ENCODE measurements at places on chromosomes 12 and 14.
A peak's percentile ranks its signal among the peaks of the same experiment; 100 is the strongest.

DNA sequence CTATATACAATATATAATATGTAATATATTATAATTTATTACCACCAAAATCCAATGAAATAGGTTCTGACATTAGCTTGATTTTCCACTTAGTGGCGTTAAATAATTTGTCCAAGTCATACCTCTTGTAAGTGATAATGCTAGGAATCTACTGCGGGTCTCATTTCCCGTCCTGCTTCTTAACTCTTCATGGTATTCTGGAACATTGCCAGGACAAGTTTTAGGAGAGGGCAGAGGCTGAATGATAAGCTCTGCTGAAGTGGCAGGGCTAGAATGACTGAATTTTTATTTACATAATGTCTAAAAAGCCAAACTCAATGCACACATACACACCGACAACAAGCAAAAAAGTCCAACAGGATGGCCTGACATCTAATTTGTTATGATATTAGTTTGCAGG is 70.4 kb upstream of the PTPRQ start:
- DNase-seq: peak; percentile 81

DNA sequence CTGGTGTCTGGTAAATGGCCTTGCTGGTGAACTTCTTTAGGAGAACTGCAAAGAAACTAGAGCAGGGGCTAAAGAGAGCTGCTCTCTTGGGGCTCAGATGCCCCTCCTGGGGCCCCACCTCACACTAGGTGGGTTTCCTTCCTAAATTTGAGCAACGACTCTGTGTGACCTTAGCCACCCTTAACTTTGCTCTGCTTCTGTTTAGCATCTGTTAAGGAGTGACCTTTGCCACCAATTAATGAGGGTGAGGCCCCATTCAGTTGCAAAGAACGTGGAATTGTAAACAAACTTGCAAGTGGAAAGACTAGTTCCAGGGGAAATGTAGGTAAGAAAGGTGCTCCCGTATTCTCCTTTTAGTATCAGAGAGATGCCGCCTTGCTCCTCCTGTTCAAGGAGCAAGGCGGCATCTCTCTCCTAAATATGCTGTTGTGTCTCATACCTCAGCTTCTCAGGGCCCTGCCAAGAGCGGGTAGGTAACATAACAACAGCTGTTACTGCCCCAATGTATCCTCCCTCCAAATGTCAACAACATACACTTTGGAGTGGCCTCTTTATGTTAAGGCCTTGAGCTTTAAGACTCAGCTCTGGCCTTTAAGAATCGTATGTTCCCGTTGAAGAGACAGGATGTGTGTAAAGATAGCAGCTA is 77.6 kb upstream of the FUT8 start:
- no peak for DNase-seq

DNA sequence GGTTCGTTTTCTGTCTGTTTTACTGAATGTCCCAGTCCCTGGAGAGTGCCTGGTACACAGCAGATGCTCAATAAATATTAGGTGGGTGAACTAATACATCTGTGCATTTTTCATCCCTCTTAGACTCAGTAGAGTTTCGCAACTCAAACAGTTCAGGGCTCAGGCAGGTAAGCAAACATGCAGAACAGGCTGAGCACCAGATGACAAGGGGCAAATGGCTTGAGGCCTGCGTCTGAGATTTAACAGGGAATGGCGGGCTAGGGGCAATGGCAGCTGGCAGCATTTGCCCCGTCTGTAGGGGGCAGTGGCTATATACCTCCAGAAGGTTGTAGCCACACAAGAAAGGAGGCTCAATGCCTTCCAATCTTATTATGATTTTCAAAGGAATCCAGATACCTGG is 8.6 kb upstream of the RAN start:
- DNase-seq: no peak

DNA sequence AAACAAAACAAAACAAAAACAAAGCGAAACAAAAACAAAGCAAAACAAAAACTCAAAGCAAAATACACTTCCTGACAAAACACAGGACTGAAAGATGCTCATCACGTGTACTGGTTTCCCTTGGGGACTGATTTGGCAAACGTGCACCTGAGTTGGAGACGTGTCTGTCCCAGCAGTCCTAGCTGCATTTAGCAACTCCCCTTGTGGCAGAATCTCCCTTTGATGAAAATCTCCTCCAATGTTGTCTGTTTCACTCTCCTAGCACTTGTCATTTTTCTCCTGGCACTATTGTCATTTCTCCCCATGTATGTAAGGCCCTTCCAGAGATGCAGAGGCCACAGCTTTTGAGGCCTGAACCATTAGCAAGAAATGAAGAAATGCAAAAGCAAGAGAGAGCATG is 6.8 kb upstream of the SLC24A4 start:
- DNase-seq: no peak

DNA sequence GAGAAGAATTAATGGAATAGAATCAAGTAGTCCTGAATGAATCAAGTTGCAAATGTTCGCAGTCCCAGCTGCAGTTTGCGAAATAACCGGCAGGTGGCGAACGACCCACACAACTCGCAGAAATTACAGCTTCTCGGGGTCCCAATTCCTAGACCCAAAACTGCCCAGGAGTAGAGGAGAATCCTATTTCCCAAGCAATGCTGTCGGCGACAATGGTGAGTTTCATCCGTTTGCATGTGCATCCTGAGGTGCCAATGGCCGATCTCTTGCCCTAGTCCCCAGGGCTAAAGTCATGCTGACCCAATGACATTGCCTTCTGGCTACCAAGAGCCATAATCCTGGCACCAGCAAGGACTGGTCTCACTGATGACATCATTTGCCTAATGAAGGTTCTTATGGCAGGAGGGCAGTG is 8.5 kb upstream of the ASCL1 start:
- peak; percentile 92 for DNase-seq

- no peak for DNase-seq
These were observed 253.9 kb upstream of the SFSWAP start for GRCh38 chr12:131457028-131457310.

GRCh38 chr14:94770251-94770749 is 387 bp upstream of the GSC start:
- DNase-seq: peak; percentile 68

DNA sequence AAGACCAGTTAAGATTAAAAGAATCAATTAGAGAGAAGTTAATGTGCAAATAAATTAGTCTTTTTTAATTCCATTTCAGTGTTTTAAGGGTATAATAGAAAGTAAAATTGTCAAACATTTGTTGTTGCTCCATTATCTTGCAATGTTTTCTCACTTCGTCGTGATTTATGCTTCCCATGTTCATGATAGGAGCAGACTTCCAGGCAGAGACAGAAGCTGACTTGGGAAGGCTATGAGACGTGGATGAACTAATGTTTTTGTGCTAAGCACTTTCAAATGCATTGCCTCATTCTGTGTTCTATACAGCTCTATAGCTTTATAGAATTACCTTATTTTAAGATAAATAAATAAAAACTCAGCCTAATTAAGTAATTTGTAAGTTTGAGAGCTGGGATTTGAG is 226.2 kb downstream of the PIK3C2G start:
- DNase-seq: no peak

GRCh38 chr12:57156701-57157403 is 9.4 kb upstream of the LRP1-AS start:
- DNase-seq: no peak

- DNase-seq: no peak
These were observed 4.6 kb downstream of the RND1 start for GRCh38 chr12:48861111-48861510.

DNA sequence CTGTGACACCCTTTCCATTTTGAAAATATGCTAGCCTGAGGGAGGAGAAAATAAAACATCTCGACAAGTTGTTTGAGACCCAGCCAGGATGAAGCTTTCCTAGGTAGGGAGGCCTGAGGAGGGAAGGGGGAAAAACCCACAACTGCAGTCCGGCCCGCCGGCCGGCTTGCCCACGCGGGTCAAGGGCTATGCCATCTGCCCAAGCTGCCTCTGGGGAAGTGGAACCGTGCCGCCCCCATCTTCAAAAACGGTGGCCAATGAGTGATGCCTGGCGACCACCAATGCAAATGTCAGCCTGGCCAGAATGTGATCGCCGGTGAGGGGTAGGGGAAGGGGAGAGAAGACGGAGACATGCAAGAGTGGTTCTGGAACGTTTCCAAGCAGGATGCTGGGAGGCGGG is 263.5 kb upstream of the ALG10B start:
- DNase-seq: peak; percentile 60

DNA sequence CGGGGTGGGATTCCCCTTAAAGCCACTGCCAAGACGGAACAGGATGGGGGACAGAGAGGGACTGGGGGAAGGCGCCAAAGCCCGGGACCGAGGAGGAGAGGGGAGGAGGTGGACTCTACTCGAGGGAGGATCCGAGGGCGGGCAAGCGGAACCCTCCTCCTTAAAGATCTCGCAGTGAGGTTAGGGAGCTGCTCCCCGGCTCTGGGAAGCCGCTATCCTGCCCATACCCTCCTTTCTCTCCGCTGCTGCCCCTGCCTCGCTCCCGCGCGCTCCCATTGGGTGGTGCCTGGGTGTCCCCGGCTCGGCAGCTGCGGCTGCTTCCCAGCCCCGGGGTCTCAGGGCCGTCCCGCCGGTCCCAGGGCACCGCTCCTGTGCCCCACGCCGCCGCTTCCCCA is 16.4 kb downstream of the KRT18 start:
- DNase-seq: no peak

DNA sequence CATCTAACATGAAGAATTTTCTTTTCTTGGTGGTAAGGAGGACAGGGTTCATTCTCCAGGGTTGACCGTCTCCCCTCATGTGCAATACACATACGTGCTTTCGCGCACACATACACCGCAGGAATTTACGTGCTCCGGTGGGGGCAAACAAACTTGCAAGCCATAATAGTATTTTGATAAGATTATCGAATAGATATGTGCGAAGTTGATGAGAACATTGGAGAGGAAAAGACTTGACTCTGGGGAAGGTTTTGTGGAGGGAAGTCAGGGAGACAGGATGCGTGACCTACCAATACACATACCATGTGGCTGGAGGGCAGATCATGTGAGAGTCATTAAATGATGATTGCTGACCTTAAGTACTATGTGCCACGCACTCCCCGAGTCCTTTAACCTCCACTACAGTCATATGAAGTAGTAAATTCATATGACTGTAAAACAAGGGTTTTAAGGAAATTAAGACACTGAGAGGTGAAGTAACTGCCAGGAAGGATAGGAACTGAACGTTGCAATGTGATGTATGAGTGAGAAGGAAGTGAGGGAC is 921 bp downstream of the RAD51B start:
- DNase-seq: peak; percentile 10

DNA sequence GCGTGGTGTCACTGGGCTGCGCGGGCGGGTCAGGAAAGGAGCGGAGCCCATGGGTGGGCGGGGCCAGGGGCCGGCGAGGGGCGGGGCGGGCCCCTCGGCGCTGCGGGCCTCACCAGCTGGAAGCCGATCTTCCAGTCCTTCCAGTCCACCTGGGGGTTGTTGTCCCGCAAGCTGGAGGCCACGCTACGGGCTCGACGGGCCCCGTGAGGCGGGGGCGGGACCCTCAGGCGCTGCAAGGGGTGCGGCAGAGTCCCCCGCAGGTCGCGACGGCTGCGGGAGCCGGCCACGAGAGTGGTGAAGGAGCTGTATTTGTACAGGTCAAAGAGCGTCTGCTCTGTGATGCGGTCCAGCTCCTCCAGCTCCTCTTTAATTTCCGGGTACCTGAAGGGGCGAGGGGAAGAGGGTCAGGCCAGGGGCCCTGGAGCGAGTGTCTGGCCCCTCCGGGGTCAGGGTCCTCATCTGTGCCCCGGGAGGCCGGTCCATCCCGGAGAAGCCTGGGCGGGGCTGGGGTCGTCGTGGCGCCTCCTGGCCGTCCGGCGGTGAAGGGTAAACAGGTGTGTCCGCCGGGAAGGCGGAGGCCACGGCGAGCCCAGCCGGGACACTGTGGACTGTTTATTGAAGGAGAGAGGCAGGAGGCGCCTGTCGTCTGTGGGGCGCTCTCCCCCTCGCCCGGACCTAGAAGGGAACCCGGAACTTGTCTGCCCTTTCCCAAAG is 11.9 kb downstream of the SCNN1A start:
- DNase-seq: no peak

- no peak for DNase-seq
These were observed 340.7 kb downstream of the DPF3 start for GRCh38 chr14:72553161-72553560.

DNA sequence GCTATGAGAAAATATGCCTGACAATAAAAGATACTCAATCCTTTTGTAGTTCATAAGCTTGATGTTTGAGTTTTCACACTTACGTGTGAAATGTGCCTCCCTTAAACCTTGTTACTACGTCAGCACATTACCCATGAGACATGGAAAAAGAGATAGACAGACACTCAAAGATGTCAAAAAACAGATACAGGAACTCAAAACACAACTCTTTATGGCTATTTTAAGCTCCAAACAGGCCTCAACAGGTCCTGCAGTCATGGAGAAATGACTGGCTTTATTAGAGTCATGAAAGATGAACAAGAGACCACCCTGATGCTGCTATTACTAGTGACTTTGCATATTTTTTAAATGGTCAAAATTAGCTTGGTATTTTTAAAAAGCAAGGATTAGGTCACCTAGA is 184.5 kb downstream of the MON2 start:
- no peak for DNase-seq

GRCh38 chr12:18079541-18080246 is 10.3 kb downstream of the RERGL start:
- no peak for DNase-seq

- DNase-seq: no peak
These were observed 348.5 kb upstream of the DDHD1 start for GRCh38 chr14:53501361-53502211.

GRCh38 chr12:57276935-57277563 is 26.1 kb upstream of the STAC3 start:
- DNase-seq: no peak

DNA sequence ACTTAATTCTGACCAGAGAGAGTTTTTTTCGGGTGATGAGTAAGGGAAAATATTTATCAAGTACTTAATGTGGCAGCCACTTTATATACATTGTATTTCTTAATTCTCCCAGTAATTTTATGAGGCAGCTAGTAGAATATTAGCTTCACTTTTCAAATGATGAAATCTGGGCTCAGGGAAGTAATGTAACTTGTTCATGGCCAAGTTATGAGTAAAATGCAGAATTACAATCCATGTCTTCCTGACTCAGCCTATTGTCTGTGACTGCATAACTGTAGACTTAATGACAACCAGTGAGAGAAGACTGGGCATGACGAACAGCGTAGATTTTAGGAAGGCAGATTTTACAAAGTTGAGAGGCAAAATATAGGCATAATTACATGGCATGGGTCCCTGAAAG is 106.7 kb upstream of the MIS18BP1 start:
- no peak for DNase-seq

- DNase-seq: no peak
These were observed 69.1 kb downstream of the BRMS1L start for GRCh38 chr14:35895256-35895655.

All from NCI-H1105 treated with DMSO at 0.1 percent for 48 hours (cell line).